ENCODE measurements at places on chromosomes 5 and 9.
A peak's percentile ranks its signal among the peaks of the same experiment; 100 is the strongest.

- DNase-seq: no peak
These were observed 82.4 kb downstream of the PPP2R2B start for GRCh38 chr5:146796144-146796543.

DNA sequence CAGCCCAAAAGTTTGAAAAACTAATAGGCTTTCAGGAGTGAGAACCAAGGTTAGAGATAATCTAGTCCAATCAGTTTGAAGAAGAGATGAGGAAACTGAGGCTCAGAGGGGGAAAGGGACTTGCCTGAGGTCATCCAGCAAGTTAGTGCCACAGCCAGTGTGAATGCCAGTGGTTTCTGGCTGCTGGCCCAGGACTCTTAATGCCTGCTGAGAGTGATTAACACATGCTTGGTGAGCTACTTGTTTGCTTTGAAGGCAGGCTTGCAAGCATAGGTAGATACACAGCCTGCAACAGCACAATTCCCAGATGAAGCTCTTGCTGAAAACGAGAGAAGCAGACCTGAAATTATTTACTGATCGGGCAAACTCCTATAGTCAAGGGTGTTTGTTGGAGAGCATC is 591.6 kb upstream of the SGCD start:
- DNase-seq: no peak

GRCh38 chr5:176636426-176636825 is 6.0 kb downstream of the EIF4E1B start:
- no peak for DNase-seq

- no peak for DNase-seq
These were observed 59.3 kb downstream of the PAX5 start for GRCh38 chr9:36974731-36975130.

- no peak for DNase-seq
These were observed 78.4 kb downstream of the FANCC start for GRCh38 chr9:95239071-95239470.

GRCh38 chr5:16660982-16661381 is 44.2 kb upstream of the RETREG1 start:
- no peak for DNase-seq

- DNase-seq: no peak
These were observed 27.7 kb downstream of the CAMK4 start for GRCh38 chr5:111251921-111252320.

- no peak for DNase-seq
These were observed 2.1 kb upstream of the NFIB start for GRCh38 chr9:14315875-14316601.

DNA sequence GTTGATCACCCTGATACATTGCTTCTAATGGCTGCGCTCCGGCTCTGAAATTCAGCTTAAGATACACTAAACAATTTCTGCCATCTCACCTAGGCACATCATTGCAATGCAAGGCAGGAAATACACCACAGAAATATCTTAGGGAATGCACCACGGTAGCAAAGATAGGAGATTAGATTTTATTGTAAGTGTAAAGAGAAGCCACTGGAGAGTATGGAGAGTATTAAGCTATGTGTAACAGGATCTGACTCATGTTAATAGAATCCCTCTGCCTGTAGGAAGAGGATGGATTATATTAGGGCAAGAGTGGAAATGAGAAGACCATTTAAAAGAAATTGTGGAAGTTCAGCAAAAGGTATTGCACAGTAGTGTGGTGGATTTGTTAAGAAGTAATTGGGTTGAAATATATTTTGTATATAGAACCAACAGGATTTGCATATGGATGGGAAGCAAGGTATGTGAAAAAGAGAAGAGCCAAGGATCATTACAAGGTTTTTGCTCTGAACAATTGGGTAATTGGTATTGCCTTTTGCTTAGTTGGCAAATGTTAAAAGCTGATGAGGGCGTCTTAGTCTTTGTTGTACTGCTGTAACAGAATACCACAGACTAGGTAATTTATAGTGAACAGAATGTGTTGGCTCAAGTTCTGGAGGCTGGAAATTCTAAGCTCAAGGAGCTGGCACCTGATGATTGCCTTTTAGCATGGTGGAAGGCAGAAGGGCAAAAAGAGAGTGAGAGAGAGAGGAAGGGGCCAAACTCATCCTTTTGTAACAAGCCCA is 636.1 kb downstream of the PSAT1 start:
- DNase-seq: no peak

DNA sequence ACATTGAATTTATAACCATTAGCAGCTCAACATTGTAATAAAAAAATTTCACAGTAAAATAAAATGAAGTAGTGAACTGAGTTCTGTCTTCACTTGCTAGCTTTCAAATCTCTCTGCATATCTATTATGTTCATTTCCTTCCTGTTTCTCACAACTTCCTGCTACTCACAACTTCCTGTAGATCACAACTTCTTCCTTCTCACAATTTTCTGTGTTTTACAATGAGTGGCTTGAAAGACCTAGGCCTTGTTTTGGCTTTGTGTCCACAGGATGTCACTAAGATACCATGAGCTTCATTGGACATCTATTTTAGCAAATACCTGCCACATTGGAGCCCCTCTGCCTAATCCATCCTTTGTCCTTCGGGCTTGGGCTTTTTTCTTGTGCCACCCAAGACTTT is 480.3 kb upstream of the ADAMTS16 start:
- no peak for DNase-seq

GRCh38 chr5:78612227-78613150 is 36.1 kb downstream of the LHFPL2 start:
- DNase-seq: no peak

DNA sequence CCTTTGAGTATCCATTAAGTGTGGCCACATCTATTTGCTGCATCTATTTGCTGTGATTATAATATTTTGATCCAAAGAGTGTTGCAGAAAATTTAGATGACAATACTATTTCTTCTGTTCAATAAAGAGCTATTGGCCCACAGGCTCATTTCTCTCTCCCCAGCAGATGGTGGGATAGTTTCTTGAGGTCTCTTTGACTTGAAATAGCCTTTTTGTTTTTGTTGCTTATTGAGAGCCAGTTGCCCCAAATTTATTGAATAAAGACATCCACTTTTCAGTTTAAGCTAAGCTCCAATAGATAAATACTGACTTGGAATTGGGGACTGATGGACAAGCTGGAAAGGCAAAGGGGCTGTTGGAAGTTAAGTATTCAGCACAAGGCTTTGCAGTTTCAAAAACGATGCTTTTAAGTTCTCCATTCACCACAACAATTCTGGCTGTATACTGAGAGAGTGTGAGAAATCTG is 290.1 kb upstream of the MPDZ start:
- no peak for DNase-seq

DNA sequence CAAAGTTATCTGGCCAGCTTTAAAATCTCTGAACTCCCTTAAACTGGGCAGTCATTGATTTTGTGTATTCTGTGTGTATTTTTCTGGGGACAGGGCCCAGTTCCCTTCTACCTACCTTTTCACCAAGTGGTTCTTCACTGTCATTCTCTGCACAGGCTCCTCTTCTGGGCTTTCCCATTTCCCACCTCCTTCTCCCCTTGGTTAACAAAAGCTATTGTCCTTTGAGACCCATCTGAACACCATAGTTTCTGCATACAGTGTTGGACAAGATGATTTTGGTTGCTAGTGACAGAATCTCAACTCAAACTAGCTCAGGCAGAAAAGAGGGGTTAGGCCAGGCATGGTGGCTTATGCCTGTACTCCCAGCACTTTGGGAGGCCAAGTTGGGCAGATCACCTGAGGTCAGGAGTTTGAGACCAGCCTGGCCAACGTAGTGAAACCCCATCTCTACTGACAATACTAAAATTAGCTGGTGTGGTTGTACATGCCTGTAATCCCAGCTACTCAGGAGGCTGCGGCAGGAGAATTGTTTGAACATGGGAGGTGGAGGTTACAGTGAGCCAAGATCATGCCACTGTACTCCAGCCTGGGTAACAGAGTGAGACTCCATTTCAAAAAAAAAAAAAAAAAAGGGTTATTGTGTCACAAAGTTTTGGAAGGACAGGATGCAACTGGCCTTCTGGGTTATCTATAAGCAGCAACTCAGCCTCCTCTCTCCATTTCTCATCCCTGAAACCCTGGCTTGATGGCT is 31.0 kb upstream of the ANKRD34B start:
- no peak for DNase-seq

- no peak for DNase-seq
These were observed 30.7 kb downstream of the UHRF2 start for GRCh38 chr9:6443661-6444060.

GRCh38 chr5:50751064-50751657 is 84.7 kb downstream of the PARP8 start:
- DNase-seq: peak; percentile 75

DNA sequence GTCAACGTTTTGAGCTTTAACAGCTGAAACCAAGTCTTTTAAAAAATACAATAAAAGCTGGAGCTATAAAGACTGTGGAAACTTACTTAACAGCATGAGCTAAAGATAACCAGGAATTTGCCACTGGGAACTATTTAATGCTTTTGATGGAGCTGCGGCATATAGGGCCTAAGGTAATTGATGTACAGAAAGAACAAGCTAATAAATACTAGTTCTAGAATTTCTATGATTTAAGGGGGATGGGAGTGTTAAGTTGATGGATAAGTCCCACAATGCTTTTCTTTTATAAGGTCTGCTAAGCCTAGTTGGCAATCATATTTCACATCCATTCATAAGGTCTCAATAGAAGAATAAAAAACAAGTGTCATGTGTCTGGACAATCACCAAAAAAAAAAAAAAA is 334.0 kb upstream of the DMAC1 start:
- DNase-seq: no peak

- DNase-seq: no peak
These were observed 126.1 kb downstream of the GPBP1 start for GRCh38 chr5:57299986-57300385.

- no peak for DNase-seq
These were observed 497.0 kb upstream of the TUSC1 start for GRCh38 chr9:26175264-26175663.

DNA sequence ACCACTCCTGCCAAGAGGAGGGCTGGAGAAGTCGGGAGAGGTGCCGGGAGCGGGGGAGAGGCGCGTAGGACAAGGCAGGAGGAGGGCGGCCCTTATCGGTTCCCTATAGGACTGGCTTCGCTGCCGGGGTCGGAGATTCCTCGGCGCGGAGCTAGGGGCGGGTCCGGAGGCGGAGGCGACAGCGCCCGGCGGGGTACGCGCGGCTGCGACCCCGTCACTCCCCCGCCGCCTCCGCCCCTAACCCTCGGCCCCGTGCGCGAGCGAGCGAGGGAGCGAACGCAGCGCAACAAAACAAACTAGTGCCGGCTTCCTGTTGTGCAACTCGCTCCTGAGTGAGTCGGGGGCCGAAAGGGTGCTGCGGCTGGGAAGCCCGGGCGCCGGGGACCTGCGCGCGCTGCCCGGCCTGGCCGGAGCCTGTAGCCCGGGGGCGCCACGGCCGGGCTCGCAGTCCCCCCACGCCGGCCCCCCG is 2.0 kb downstream of the GLIS3 start:
- DNase-seq: peak; percentile 50

DNA sequence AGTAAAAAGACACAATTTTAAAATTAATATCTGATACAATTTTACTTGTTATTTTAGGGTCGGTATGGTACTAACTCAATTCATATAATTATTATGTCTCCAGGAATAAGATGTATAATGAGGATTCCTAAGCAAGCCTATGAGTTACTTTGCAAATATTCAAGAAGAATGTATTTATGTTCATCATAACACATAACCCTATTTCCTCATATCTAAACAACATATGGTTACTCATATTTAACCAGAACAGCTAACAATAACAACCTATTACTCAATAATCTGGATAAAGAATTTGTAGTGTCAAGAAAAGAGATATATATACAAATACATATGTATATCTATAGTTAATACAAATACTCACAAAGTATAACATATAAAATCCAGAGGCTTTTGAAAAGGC is 285.9 kb downstream of the ARL15 start:
- no peak for DNase-seq

DNA sequence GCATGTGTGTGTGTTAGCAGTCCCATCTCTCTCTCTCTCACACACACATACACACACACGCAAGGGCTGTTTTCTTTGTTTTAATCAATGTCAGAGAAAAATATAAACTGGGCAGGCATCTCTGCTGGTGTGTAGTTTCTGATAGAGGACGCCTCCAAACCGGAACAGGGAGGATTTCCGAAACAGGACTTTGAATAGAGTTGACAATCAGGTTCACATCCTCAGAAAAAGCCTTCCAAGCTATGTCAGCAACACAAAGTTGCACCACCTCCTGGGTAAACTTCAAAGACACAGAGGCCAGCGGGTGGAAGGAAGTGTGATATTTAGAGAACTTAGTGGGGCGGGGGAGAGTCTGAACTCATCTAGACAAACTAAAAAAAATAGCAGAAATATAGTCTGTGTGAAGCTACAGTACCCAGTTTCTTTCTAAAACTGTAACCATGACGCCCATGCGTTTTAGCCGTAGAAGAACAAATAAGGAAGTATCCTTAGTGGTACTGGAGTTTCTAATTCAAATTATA is 1.2 kb downstream of the ST8SIA4 start:
- peak; percentile 78 for DNase-seq

GRCh38 chr9:34123682-34124081 is 2.8 kb downstream of the DCAF12 start:
- DNase-seq: peak; percentile 20

DNA sequence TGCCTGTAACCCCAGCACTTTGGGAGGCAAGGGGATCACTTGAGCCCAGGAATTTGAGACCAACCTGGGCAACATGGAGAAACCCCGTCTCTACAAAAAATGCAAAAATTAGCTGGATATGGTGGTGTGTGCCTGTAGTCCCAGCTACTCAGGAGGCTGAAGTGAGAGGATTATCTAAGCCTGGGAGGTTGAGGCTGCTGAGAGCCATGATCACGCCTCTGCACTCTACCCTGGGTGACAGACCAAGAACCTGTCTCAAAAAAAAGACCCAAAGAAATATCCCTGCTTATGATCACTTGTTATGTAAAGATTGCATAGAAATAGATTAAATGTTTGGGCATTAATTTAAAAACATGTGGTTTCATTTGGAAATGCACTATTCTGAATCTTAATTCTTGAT is 125.1 kb downstream of the UGCG start:
- no peak for DNase-seq

DNA sequence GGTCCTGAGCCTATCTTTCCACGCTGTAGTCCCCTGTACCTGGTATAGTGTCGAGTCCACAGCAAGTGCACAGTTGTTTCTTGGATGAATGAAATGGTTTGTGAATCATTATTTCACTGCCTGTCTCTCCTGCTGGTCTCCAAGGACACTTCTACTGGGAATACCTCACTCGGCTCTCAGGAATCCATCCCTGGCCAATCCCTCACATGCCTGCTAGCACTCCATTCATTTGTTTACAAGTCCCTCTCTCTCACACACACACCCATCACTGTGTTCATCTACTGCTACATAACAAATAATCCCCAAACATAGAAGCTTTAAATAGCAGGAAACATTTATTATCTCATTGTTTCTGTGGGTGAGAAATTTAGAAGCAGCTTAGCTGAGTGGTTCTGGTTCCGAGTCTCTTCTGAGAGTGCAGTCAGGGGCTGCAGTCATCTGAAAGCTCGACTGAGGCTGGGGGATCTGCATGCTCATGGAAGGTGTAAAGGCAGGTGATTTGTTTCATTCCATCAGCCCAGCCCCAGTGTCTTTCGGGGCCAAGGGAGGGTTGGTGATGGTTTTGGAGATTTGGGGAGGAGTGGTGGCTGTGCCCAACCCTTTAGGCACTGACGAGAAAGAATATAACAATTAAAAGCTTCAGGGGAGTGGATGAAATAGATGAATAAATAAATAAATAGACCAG is 132.7 kb upstream of the IER5L start:
- no peak for DNase-seq
